ENCODE measurements at places on chromosomes 13 and 19.

DNA sequence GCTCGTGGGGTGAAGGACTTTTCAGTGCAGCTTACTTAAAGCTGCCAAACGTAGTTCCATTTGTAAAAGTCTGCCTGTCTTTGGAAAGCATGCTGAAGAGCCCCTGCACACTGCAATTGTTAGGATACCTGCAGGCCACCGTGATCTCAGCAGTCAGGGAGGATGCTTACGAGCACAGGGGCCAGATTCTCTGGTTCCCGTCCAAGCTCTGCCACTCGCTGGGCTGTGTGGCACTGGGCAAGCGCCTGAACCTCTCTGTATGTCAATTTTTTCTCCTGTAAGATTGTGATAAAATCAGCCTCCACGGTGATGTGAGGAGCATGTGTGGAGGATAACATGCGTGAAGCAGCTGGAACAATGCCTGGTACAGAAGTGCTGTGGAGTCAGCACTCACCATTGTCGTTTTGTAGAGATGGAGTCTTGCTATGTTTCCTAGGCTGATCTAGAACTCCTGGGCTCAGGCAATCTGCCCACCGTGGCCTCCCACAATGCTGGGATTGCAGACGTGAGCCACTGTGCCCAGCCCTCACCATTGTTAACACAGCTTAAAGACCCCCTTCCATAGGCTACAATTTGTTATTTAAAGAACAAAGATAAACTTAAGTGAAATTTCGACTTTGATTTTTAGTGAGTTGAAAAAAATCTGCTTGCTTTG lies 3.5 kb downstream of the ADPRHL1 start:
- DNase-seq: no peak

GRCh38 chr13:28574617-28575142 lies 79.8 kb upstream of the FLT1 start:
- DNase-seq: no peak

DNA sequence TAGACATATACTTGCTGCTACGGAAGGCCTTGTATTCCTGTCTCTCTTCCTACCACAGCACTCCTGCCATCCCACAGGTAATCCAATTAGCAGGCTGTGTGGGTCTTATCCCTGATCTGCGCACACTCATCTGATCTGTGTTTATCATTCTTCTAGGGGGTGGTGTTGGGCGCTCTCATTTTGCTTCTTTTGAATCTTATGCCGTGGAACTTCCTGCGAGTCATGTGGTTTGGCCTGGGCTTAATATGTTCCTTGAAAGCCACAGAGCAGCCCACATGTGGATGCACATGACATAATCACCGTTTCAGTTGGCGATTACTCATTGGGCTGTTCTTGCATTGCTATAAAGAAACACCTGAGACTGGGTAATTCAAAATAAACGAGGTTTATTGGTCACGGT lies 7.5 kb downstream of the RASA3 start:
- no peak for DNase-seq

GRCh38 chr13:63041640-63042414 lies 1626.2 kb upstream of the PCDH20 start:
- no peak for DNase-seq

DNA sequence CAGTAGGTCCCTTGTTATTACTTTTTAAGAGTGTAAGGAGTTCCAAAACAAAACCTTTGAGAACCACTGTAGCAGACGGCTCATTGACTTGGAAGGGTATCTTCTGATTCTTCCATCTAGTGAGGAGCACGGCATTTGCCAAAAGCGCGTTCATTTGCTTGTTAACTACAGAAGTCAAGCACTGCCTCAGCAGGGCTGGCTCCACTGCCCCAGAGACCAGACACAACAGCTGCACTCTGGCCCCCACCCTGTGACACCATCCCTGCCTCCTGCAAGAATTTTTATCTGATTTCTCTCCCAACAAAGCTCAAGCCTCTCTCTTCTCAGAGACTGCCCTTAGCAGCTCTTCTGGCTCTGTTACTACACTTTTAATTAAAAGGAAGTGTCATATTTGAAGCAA lies 20.7 kb upstream of the XPO4 start:
- no peak for DNase-seq

DNA sequence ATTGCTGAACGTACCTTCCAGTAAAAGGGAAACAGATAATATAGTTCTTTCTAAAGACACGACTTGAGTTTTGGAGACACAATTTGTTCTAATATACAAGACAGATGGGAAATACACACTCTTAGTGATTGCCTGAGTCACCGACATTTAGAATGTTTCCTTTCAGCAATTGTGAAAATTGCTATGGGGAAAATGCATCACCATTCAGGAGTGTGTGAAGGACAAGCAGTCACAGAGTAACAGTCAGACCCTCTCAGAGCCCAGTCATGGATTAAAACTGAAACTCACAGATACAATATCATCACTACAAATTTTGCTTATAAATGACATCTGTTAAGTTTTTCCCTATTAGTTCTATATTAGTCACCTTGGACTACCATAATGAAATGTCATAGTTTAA lies 286.1 kb downstream of the SPRY2 start:
- no peak for DNase-seq

DNA sequence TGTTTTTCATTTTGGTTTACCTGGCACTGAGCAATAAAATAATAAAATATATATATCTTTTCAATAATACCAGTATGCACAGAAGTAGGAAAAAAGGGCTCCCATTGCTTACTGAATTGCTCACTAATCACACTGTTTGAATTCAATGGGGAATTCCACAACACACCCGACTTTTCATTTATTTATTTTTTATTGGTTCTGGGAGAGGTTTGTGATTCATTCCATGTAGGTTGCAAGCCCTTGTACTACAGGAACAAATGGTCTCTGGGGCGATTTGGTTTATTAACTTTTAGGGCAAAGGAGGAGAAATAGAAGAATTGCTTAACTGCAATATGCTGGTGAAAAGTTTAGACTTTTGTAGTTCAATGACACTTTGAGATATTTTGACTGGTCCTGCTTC lies 207.4 kb downstream of the DCT start:
- DNase-seq: no peak

GRCh38 chr13:114064450-114065140 lies 67.8 kb downstream of the RASA3 start:
- DNase-seq: no peak

DNA sequence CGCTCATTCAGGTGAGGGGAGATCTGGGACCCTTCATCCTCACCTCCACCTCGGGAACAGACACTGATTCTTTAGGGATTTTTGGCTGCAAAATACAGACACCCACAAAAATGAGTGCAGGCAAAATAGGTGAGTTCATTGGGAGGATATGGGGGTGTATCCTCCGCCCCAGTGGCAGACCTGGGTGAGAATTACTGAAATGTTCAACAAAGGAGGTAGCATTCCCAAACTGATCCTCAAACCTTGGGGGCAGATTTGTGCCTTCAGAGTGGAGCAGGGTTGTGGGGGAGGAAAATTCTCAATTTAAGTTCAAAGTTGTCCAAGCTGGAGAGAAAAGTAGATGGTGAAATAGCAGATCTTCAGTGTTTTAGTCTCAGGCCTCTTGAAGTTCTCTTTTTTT lies 31.3 kb upstream of the SIN3B start:
- no peak for DNase-seq

DNA sequence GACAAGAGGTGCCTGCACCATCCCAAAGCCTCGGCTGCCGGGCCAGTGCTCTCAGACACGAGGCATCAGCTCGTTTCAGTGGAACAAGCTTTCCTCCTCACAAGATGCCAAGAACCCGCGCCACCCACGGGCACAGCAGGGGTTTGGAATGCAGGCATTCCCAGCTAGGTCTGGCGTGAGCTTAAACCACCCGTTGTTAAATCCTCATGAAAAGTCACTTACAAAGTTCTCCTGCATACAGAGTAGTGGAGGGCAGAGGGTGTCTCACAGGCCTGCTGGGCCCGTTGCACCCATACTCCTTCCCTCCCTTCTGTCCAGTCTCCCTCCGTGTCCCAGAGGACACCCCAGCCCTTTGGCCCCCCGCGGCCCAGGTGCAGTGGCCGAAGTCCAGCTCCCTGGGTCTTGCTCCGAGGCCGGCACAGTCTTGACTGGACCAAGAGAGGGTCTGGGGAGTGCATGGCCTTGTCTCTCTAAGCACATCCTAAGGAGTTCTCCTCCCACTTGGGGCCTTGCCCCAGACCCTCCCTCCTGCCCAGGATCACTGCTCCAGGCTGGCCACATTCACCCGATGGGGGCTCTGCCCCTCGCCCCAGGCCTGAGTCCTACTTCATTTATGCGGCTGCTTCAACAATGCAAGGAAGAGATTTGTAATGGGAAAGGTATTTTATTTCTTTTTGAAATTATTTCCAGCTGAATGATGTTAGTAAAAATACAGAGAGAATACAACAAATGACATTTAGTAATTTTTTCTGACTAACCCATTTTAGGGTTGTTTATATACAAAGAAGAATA lies 35.2 kb upstream of the GRTP1 start:
- no peak for DNase-seq

DNA sequence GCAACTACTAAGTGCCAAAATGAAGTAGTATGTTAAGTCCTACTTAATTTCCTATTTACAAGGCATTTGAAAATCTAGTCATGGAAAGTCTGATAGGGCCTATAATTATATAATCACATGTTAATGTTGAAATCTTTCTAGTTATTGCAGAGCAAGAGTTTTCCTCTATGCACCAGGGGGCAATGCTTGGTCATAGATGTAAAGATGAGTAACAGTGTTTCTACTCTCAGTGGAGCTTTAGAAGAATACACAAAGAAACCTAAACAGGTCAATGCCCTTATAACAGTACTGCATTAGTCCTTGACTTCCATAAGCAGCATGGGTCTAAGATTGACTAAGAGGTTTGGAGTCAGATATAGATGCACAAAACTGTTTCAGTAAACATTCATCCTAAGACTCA lies 218.7 kb downstream of the KCTD12 start:
- DNase-seq: no peak

DNA sequence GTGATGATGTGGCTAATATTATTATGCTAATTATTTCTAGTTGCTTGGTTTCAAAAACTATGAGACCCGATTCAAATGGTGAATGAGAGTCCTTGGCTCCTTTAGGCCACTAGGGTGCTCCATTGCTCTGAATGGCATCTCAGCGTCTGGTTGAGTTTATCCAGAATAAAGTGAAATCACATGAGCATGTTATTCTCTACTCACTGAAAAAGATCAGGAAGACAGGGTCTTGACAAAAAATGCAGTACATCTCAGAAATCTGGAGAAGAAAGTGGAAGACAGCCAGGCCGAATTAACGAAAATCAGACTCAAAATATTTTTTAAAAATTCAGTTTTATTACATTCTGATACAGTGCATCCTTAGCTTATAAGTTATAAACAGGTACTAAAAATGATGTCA lies 516.2 kb downstream of the MYO16 start:
- DNase-seq: no peak

DNA sequence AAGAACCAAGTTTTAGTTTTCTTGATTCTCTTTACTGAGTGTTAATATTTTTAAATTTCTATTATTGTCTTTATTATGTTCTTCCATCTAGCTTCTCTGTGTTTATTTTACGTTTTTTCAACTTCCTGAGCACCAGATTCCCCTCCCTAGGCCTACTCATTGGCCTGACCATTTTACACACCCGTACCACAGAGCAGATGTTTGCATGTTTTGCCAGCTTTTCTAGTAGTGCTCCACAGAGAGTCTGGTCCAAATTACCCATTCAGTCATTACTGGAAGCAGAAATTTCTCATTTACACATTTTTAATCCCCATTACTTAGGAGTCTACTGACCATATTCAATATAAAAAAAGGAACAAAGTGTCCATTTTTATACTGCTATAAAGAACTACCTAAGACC lies 66.9 kb downstream of the ING1 start:
- DNase-seq: no peak

DNA sequence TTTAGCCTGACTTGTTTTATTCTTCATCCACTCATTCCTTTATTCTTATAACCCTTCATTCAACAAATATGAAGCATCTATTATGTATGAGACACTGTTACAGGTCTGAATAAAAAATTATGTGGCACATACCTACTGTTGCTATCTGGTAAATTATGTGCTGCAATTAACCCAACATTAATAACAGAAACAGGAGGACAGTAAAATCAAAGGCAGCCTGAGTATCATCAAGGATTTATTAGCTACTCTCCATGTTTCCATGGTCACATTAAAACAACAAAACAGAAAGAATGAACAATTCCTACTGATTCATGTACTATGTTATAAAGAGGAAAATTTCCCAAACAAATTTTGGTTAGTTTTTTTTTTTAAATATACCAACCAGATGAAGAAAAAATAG lies 43.9 kb downstream of the RAP2A start:
- DNase-seq: no peak

DNA sequence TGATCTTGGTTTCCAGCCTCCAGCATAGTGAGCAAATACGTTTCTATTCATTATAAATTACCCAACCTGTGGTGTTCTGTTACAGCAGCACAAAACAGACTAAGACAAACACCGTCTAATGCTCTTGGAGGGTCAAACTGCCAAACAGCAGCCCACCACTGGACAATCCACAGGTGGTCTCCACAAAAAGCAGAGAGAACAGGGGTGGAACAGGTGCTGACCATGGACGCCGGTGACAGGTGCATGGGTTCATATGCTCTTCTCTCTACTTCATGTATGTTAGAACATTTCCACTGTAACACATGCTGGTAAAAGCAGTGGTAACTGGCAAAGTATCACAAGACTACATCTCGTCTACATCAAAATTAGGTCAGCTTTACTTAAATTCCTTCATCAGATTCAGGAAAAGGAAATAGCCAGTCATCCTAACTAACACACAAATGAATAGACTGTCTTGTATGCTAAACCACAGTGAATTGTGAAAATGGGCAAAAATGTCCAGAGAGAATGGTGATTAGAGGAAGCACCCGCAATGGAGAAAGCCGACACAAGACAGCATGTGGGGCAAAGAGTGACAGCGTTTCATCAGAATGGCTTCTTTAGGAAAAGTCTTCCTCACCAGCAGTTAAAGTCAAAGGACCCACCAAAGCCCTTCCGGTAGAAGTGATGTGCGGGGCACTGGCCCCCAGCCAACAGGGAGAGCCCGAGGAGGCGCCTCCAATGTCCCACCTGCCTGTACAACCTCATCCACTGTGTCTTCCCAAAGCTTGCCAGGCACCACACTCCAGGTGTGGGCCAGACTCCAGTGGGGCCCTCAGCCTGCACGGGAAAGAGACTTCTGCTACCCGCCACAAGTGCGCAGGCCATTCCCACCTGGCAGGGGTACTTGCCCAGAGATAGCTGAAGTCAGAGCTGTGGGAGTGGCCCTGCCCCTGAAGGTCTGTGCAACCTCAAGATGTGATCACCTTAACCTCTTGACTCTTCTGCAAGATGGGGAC lies 6.5 kb downstream of the CARS2 start:
- no peak for DNase-seq

Data from activated CD4-positive, CD25-positive, alpha-beta regulatory T cell treated with anti-CD3 and anti-CD28 coated beads, Interleukin-2, amount 50 U/mL, for 72 hours (primary cell).